ENCODE measurements at places on chromosomes 4 and X.

DNA sequence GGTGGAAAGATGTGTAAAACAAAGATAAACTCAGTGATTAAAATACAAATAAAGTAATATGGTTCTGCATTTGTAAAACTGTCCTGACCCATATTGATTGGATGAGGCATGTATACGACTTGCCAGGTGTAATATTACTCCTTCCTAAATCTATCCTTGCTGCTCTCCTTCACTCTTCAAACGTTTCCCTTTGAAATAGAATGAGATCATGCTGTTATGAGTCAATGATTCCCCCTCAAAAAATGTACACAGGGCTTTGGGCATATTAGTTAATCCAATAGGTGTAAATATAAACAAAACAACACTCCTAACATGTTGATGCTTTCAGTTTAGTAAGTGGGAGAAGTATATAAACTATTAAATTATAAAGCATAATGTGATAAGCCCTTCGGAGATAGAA lies 117.4 kb upstream of the GPM6A start:
- DNase-seq: no peak

DNA sequence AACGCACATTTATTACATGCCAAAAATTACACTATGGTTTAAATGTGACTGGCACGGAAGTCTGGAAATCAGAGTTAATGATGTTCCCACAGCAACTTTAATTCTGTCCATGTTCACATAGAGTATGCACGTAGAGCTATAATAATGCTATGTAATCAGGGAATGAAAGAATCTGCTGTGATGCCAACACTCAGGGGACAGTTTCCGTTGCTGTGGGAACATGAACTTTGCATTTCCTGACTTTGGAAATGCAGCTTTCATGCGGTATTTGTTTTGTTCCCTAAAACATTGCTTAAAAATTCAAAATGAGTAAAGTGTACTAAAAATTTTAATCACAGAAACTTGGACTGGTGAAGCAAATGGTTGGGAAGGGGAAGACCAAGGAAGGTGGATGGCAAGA lies 65.7 kb downstream of the MAGEA1 start:
- no peak for DNase-seq

- DNase-seq: no peak
Measured at GRCh38 chrX:133881893-133882292, 103.5 kb downstream of the GPC3 start.

DNA sequence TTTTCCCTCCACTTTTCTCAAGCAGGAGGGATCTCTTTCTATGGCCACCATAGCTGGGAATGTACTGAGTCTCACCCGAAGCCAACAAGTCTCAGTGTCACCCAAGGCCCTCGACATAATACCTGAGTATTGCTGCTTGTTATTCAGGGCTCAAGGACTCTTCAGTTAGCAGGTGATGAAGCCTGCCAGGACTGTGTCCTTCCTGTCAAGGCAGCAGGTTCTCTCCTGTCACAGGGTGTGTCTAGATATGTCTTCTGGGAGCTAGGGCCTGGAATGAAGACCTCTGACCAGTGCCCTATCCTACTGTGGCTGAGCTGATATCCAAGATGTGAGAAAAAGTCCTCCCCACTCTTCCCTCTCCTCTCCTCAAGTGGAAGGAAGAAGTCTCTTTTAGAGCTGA lies 391.0 kb upstream of the DIPK2B start:
- no peak for DNase-seq

DNA sequence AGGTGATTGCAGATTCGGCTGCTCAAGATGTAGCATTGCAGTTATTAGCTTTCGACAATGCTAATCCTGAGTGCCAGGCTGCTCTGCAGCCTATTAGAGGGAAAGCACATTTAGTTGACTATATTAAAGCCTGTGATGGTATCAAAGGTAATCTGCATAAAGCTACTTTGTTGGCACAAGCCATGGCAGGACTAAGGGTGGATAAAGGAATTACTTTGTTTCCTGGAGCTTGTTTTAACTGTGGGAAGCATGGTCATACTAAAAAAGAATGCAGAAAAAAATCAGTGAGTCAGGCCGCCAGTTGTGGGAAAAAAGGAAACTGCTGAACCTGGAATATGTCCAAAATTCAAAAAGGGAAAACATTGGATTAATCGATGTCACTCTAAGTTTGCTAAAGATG lies 154.9 kb upstream of the TECRL start:
- no peak for DNase-seq

- no peak for DNase-seq
Measured at GRCh38 chr4:187160486-187160885, 436.8 kb upstream of the FAT1 start.

GRCh38 chrX:97551821-97552220 lies 668.1 kb downstream of the RPA4 start:
- DNase-seq: no peak

DNA sequence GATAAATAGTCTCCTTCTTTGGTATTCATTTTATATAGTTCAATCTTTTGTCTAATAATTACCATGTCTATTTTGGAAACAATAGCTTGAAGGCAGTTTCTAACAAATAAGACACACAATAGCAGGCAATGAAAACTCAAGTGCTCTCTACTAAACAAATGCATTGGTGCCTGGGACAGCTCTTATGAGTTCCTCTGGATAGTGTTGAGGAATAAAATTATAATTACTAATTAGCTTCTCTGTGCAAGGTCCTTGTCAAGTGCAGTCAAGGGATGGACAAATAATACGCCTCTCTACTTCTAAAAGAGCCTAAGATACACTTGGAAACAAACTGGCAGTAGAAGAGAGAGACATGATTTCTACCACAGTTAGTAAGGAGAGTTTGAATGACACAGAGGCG lies 229.0 kb upstream of the GLRA2 start:
- DNase-seq: no peak

- DNase-seq: peak; percentile 71
Measured at GRCh38 chrX:12949927-12950656, 24.8 kb upstream of the TMSB4X start.

GRCh38 chr4:40335525-40335894 lies 377 bp downstream of the CHRNA9 start:
- no peak for DNase-seq

- no peak for DNase-seq
Measured at GRCh38 chrX:154091678-154092077, 5.8 kb downstream of the MECP2 start.

- no peak for DNase-seq
Measured at GRCh38 chrX:43493756-43494155, 162.3 kb upstream of the MAOA start.

DNA sequence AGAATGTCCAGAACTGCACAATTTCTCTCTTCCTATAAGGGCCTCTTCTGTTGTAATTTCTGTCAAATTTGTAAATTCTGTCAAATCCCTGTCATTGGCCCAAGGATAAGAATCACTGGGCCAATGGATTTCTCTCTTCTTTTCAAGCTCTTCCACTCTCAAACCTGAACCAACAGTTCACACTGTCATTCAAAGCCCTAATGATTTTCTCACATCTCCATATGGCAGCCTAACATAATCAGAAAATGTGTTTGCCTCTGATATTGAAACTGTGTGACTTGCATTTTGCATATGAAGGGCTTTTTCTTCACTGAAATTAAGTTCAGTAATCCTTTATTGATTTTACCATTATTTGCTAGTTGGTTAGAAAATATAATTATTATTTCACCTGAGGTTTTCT lies 1349.1 kb downstream of the FSTL5 start:
- no peak for DNase-seq

- no peak for DNase-seq
Measured at GRCh38 chr4:34182306-34182705, 2062.0 kb downstream of the ARAP2 start.

DNA sequence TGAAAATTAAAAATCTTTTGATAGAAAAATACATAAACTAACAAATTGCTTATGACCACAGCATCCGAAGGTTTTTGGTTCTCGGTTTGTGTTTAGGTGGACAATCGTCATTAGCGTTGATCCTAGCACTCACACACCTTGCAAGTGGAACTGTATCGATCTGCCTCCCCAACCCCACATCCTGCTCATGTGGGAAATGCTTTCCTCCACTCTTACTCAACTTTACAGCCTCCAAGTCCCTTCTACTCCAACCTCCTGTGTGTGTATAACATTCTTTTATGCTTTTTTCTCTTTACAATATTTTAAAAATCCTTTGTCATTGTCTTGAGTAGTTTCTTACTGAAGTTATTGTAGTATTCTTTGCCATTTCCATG lies 15.6 kb upstream of the TMEM131L start:
- no peak for DNase-seq

DNA sequence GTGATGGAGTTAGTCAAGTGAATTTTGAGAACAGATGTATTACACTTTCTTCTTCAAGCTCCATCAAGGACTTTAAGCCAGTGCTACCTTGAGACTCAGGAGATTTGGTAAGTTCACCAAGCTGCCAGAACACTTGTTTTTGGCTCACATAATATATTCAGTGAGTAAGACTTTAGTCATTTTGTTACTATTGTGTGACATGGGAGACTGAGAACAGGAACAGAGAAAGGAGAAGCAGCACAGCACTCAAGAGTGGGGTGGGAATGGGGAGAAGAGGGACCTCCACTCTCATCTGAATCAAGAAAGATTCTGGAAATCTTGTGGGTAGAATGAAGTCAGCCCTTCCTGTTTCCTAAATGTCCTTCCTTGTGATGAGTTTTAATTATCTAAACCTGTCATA lies 87.3 kb upstream of the TET2 start:
- no peak for DNase-seq

GRCh38 chrX:106780264-106780663 lies 22.2 kb upstream of the TBC1D8B start:
- DNase-seq: no peak

DNA sequence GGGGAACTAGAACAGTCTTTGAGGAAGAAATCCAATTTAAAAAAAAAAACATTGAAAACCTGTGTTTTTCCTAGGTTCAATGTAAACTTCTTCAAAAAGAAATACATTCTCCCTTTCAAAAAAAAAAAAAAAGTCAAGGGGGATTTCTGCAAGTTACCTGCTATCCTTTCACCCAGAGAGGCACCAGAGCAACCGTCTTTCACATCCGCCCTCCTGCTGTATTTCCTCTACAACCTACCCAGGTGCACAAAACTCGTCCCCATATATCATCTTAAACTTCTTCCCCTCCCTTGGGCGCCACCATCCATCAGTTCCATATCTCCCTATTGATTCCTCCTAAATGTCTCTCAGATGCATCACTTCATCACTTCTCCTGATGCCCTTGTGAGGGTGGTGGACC lies 74.5 kb downstream of the NR3C2 start:
- DNase-seq: no peak

DNA sequence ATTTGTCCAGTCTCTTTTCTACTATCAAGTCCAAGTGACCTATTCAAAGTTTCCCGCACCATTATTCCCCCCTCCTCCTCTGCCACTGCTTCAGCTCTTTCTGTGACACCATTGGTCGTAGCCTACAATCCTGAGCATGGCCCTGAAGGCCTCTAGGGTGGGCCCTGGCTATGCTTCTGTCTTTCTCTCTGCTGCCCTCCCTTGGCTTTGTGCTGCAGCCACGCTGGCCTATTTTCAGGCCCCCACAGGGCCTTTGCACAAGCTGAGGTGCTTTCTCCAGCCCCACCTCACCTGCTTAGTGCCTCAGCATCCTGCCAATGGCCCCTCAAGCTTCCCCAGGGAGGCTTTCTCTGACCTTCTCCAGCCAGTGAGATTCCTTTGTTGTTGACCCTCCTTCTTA lies 156.5 kb downstream of the NHS start:
- DNase-seq: no peak

- no peak for DNase-seq
Measured at GRCh38 chr4:18020145-18020670, 1.3 kb downstream of the LCORL start.

DNA sequence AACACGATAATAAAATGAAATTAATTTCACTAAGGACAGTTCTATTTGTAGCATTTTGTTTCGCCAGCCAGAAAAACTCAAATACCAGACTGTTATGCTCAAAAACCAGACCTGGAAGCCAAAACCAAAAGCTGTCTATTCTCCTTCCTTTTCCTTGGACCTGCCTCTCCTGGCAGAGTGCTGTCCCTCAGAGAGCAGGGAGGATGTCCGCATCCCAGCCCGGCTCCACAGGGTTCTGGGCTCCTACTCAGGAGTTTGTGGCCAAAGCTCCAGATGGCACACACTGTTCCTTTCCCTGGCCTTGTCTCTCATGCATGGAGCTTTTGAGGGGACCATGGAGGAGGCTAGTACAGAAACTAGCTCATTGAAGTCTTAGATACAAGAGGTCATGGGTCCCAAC lies 41.9 kb upstream of the C1QTNF7 start:
- DNase-seq: peak; percentile 43

- DNase-seq: no peak
Measured at GRCh38 chr4:85084371-85085094, 118.0 kb upstream of the WDFY3 start.

GRCh38 chr4:3022112-3022511 lies 52.2 kb downstream of the HTT-AS start:
- no peak for DNase-seq

- no peak for DNase-seq
Measured at GRCh38 chr4:105283501-105283900, 136.8 kb downstream of the TET2 start.

DNA sequence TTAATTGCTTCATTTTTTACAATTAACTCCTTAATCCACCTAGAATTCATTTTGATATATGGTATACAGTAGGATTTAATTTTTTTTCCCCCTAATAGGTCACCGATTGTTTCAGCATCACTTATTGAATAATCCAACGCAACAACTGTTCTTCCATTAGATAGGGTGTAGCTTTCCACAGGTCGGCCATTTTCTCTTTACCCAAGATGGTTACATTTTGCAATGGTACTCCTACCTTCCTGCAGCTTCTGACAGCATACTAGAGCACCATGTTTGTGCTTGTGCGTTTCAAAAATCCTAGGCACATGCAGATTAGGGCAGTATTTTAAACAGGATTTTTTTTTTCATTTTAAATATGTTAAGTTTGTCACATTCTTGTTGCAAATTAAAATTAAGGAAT lies 2.3 kb downstream of the LINC00632 start:
- no peak for DNase-seq

DNA sequence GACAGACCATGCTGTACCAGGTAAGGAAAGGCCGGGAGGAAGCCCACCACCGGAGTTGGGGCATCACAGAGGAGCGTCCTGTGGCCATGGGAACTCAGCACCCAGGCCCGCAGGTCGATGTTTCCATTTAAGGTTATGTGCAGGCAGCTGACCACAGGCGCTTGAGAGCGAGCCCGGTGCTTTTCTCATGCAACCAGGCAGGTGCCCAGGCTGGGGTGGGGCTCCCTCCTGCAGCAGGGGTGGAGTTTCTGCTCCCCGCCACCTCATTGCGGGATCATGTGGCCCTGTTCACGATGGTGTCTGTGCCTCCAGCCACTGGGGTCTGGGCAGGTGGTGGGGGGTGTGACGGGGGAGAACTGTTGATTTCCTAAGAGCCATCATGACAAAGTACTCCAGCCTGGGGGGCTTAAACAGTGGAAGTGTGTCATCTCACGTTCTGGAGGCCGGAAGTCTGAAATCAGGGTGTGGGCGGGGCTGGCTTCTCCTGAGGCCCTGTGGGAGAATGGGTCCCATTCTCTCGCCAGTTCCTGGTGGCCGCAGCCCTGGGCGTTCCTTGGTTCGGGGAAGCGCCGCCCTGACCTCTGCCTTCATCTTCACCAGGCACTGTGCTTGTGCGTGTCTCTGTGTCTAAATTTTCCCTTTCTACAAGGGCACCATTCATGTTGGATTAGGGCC lies 60.9 kb downstream of the CPZ start:
- DNase-seq: no peak
